ENCODE measurements at places on chromosomes 2 and 18.

DNA sequence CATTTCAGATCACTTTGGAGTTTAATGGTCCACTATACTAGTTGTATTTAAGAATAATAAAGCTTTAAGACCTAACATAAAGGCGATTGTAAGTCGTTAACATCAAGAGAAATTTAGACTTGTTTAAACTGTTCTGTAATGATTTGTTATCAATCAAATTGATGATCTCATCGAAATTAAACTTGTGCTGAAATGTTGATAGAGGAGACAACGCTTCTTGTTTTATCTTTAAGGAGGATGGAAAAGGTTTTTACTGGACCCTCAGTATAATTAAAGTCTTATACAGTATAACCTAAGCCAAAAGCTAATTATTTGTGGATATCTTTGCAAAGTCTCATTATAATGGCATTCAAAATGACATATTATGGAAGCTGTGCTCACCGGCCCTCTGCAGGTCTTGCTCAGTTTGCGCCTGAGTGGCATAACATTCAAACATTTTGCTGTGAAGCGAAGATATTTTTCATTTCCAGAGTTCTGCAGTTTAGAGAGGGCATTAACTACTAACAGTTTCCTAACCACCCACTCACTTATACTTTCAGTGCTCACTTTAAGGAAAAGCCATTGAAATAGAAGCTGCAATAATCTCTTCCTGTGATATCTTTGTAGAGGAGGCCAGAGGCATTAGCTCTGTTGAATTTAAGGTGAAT, 1.4 kb upstream of the SERTAD2 start:
- DNase-seq: peak; percentile 14

GRCh38 chr2:178846458-178846802, 39.2 kb upstream of the TTN start:
- no peak for DNase-seq

DNA sequence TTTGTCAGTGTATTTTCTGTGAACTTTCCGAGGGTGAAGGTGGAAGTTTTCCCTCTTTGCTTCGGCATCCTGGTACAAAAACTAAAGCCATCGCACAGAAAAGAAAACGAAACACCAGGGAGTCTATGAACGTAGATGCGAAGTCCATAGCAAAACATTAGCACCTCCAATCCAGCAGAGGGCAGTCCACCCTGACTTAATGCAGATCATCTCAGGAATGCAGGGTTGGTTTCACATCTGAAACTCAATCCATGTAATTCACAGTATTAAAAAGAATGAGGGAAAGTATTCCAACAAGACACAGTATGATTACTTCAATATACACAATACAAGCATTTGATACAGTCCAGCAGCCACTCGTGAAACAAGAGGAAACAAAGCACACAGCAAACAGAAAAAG, 70.8 kb downstream of the RTP5 start:
- DNase-seq: no peak

- no peak for DNase-seq
Observed at GRCh38 chr2:67130531-67131256, 266.4 kb upstream of the ETAA1 start.

DNA sequence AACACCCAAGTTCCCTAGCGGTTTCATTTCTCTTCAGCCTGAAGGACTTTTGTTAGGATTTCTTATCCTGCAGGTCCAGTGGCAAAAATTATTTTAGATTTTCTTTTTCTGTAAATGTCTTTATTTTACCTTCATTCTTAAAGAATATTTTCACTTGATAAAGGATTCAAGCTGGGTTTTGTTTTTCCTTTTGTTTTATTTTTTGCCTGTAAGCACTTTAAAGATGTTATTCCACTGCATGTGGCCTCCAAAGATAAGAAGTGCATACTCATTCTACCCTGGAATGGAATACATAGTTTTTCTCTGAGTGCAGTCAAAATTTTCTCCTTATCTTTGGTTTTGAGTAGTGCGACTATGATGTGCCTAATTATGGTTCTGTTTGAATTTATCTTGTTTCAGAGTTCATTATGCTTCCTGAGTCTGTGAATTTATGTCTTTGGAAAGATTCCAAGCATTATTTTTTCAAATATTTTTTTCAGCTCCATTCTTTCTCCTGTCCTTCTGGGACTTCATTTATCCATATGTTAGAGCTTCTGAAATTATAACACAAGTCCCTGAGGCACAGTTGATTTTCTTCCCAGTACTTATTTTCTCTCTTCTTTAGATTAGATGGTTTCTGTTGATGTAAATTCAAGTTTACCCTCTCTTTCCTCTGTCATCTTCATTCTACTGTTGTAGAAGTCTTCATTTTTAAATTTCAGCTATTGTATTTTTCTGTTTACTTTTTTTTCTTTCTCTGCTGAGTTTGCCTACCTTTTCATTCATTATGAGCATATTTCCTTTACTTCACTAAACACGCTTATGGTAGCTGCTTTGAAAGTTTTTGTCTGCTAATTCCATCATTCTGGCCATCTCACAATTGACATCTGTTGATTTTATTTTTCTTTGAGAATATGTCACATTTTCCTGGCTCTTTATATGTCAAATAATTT, 69.6 kb downstream of the MAPRE2 start:
- DNase-seq: no peak

DNA sequence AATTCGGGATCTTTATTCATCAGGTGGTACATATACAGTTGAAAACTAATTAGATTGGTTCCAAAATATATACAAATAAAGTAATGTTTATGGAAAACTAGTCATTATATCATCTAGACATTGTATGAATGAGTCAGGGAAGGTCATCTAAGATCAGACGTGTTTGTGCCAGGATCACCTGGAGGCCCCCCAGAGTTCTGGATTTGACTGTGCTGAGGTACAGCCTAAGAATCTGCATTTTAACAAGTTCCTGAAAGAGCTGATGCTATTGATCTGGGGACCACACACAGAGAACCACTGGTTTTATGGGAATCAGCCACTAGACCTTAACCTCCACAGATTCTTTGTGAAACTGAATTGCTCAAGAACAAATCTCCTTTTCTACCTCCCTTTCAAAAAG, 43.2 kb downstream of the PARD6G start:
- DNase-seq: no peak

GRCh38 chr2:173299764-173300163, 54.9 kb upstream of the CDCA7 start:
- no peak for DNase-seq

DNA sequence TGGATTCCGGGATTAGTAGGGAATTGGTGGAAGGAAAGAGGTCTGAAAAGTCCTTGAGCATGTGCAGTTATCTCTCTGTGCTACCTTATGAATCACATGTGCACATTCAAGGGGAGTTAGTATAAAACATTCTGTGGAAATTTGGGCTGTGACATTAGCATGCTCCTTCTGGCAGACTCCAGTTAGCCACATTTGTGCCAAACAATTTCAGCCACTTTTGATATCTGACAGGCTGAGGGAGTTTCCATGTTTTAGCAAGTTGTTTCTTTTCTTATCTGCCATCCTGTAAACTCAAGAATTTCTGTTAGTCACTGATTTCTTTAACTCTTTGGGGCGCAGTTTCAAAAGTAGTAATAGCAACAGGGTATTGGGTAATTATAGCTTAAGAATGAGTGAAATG, 28.3 kb upstream of the GYPC start:
- DNase-seq: no peak

DNA sequence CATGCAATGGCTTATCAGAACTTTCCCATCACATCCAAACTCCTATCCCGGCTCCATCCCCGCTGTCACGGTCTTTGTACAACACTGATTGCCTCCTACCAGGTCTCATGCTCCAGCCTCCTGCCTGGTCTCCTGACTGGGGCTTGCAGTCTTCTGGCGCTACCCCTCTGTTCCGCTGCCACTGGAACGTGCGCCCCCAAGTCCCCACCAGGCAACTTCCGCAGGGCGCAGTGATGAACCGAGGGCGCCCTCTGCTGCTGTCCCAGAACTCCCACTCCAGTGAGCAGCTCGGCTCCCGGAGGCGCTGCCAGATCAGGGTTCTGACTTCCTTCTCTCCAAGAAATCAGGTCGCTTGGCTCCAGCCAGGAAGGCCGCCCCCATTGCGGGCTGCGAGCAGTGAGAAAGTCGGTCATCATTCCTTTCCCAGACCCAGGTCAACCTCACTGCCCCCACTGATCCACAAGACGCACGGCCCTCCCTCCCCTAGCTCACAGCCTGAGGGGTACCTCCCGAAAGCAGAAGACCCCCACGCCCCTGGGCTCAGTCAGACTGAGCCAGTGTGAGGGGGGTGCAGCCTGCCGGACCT, 43.9 kb upstream of the RAB11FIP5 start:
- no peak for DNase-seq

GRCh38 chr2:170953941-170954340, 24.9 kb downstream of the GORASP2 start:
- no peak for DNase-seq

DNA sequence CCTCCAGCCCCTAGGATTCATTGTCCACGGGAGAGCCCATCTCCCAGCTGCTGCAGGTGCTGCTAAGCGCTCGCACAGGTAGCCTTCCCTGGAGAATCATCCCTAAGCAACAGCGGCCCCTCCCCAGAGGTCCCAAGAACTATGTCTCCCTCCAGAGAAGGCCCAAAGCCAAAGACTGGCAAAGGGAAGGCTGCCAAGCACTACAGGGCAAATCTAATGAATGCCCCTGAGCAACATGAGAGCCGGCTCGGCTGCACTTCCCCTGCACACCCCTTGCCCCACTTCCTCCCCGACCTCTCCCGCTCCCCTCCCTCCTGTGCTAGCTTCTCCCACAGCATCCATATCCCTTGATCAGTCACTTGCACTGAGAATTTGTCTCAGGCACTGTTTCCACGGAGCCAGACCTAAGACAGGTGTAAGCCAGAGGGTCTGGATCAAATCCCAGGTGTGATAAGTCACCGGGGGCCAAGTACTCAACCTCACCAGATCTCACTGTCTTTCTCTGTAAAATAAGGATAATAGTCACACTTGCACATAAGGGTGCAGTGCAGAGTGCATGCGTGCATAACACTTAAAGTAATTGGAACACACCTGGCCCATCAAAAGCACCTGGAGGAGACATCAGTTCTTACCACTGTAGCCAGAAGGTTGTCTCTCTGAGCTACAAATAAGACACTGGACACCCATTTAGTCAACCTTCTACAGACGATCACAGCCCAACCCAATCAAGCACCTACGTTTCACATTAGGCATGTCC, 20.1 kb upstream of the COL6A3 start:
- no peak for DNase-seq

GRCh38 chr2:202750763-202751427, 116.1 kb downstream of the FAM117B start:
- no peak for DNase-seq

GRCh38 chr18:46596119-46596518, 60.9 kb downstream of the LOXHD1 start:
- DNase-seq: peak; percentile 41

DNA sequence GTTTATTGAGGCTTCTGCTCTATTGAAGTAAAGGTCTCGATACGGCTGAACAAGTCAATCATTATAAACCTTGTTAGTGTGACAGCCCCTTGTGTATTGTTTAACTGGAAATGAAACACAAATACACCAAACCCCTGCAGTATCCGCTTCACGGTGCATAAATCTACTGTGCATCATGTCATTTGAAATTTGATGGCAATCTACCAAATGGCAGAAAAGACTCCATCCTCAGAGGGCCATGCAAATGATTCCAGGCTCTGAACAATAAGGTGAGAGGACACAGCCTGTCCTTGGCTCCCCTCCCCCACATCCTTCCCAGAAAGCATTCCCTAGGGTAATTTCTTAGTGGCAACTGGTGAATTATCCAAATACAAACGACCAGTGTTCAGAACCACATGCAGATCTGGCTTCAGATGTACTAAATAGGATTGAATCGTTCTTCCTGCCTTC, 80.6 kb downstream of the ADCYAP1 start:
- DNase-seq: peak; percentile 93

GRCh38 chr2:157898591-157898996, 22.5 kb upstream of the ACVR1 start:
- no peak for DNase-seq

GRCh38 chr2:239695106-239695727, 294.4 kb upstream of the HDAC4 start:
- DNase-seq: no peak

- DNase-seq: no peak
Observed at GRCh38 chr18:35597758-35598157, 16.2 kb downstream of the GALNT1 start.

All from NCI-H2171 (cell line).